Esophagus squamous epithelium (tissue), 5 donors: ENCODE measurements at places on chromosomes 2 and 18.

DNA sequence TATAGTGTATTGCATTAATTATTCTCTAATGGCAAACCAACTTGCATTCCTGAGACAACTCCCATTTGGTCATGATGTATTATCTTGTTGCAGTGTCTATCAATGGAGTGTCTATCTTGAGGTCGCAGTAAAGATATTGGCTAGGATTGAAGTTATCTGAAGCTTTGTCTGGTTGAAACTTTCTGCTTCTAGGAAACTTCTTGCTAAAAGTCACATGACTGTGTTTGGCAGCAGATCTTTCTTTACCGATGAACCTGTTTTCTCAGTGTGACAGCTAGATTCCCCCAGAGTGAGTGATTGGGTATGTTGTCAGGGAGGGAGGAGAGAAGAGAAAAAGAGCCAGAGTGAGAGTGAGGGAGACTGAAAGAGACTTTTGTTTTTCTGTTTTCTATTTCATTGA, 119.6 kb downstream of the QPCT start:
- DNase-seq, result no peak

GRCh38 chr18:6605115-6605869, 124.2 kb upstream of the ARHGAP28 start:
- no peak for DNase-seq

DNA sequence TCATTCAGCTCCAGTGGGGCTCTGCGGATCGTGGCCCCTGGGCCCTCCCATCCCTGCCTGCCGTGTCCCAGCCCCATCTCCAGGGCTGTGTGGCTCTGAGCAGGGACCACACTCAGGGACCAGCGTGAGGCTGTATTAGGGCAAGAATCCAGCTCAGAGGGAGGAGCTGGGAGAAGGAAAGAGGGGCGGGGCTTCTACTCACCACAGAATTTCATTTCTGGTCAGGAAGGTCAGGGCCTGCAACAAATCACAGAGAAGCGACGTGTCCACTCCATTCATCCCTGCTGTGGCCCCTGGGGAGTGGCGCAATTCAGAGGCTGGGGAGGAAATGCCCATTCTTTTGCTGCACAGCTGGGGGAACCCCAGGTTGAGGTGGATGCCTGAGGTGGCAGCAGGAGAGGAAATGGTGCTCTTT, 828 bp downstream of the CIB4 start:
- no peak for DNase-seq

DNA sequence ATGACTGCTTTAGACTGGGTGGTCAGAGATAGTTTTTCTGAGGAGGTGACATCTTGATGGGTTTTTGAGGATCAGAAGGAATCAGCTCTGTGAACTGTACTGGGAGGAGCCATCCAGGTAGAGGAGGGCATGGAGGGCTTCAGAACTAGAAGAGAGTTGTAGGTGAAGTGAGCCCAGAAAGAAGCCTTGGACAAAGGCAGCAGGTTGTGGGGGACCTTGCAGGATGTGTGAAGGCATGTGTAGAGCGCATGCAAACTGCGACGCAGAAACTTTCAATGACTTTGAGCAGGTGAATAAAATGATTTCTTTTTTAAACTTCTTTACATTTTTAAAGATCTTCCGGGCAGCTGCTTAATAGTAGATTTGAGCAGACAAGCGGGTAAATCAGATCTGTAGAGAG, 83.9 kb upstream of the SIX2 start:
- no peak for DNase-seq

DNA sequence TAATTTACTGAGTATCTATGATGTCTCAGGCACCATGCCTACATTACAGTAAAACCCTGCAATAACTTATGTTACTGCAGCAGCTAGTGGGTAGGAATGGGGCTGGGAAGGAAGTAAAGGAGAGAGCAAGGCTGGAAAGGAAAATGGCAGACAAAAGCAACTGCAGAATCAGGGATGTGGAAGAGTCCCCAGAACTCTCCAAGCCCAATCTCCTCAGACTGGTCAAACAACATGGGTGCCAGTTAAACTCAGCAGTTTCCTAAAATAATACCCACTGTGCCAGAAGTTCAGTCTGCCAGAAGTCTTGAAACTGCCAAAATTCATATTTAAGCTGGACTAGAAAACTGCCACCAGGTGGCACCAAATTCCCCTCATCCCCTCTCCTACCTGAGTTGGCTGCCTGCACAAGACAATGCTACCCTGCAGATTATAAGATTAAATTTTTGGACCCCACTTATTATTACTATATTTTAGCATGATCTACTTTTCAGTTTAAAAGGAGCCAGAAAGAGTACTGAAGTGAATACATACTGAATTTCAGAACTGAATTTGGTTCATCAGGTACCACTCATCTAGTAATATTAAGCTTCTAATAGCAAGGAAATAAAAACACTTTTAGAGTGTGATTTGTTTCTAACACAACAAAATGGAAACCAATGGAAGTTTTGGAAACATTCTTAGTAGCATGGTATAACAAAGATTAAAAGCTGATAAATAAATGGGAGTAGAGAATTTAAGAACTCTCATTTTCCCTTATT, 86.8 kb upstream of the DNER start:
- DNase-seq, result no peak

DNA sequence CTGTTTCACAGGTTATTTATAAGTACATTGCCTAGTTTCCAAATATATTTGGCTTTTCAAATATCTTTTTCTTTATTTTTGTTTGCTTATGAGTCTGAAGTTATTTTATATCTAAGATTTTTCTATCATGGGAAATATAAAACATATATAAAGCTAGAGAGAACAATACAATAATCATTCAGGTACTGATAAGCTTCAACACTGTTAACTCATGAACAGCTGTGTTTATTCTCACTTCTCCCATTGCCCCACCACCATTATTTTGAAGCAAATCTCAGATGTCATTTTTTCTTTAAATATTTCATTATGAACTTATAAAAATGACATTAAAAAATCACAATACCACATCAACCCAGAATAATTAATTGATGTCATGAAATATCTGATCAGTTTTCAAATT, 9.7 kb downstream of the CAMKMT start:
- DNase-seq, result no peak

DNA sequence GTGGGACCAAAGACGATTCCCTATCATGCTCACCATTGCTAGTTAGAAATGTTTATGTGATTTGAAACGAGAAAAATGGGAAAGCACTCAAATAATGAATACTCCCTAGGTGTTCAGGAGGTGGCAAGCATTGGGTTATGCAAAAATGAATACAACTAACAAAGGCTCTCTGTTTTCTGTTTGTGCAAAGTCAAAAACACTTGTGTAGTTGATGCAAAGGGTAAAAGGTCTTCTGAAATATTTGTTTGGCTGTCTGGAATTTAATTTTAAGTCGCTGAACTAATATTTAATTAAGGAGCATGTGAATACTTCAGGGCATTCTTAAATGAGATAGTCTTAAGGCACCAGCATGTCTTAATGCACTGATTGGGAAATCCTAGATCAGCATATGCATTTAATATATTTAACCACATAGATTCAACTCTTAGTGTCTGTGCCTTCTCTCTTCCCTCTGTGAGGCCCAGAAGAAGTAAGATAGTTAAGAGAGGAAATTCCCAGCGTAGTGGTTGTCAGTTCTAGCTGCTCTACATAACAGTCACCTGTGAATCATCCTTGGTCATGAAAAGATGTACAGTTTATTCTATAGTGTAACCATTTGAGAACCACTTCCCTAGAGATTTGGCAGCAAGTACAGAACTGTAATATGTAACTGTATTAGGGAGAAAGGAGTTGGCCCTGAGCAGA, 111.9 kb downstream of the EPC2 start:
- DNase-seq, result no peak

DNA sequence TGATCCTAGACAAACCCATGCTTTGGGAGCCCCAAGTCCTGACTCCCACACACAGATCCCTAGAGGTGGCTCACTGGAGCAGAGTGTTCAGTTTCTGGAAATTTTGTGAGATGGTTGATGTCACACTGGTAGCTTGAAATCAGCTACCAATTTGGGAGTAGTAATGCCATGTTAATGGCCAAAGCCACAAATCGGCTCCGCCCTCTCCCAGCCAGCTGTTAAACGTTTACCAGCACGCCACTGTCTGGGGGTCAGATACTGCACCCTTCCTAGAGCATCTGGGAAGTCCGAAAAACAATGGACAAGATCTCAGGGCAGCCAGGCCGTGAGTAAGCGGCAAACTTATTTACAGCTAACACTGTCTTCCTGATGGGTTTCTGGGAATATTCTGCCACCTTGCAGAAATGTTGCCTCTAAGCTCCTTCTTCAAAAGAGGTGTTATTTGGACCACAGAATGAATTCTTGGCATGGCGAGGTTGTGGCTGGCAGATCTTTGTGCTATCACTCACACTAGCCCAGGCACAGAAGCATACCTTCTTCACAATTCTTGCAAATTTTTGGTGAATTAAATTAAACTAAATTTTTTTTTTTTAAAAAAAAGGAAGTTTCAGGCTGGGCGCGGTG, 60.2 kb upstream of the FZD7 start:
- DNase-seq, result no peak

DNA sequence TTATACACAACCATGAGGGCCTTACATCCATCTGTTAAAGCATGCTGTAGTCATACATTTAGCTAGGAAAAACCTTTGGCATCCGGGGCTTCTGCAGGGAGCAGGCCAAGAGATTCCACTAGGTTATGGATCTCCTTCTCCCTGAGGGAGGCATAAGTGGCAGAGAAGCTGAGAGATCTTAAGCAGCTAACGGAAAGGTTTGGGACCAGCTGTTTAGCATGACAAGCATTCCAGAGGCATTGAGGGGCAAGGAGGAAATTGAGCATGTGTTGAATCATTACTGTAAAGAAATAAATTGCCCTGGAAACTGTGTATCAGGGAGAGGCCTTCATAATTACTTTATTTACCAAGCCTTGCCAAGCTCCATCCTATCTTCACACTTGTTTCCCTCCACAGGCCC, 643.1 kb downstream of the CNTNAP5 start:
- DNase-seq, result no peak

DNA sequence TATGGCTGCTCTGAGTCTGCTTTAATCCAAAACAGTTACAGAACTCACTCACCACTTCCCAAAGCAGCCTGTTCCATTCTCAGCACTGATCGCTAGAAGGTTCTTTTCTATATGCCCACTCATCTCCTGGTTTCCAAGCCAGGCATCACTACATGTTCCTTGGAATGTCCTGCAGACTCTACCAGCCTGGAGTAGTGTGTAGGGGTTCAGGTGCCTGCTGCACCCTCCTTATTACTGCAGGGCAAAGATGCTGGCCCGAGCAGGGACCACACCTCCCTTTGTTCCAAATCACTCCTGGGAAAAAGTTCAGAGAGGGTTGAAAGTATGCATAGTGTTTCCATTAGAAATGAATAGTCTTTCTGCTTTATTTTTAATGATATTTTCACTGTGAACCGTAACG, 196.6 kb downstream of the SH3RF3 start:
- DNase-seq, result no peak

- DNase-seq, result no peak
These were observed 4.3 kb upstream of the GALNT1 start for GRCh38 chr18:35577045-35577848.

DNA sequence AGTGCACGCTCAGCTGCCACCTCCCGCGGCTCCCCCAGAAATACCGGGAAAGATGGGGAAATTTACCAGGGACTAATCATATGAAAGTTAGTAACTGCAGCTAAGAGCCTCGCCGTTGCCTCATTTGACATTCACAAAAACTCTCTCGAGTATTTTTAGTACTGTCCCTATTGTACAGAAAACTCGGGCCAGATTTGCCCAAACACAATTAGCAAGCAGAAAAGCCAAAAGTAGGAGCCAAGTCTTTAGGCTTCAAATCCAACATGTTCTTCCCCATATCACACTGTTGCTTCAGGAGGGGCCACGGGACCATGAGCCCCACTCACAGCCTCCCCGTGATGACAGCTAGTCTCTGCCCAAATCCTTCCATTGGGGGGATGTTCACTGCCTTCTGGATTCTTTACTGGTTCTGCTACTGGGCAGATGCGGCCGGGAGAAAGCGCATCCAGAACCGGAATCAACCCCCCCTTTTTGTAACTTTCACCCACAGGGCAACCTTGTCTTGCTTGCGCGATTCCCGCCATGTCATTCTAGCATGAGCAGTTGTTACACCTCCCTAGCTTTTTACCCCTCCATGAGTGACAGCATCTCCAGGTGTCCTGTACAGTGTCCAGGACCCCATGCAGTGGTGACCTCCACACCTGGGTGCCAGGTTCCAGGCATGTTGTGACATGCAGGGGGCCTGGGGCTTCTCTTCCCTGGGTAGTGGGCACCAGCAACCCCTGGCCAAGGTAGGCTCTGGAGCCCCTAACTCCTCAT, 35.2 kb downstream of the CENPO start:
- DNase-seq, result no peak
